ENCODE measurements at places on chromosomes 2 and 18. TPM values are rescaled to one million over a fixed set of nuclear protein-coding genes. Genes with fewer than 3 reads are reported as not detected.

DNA sequence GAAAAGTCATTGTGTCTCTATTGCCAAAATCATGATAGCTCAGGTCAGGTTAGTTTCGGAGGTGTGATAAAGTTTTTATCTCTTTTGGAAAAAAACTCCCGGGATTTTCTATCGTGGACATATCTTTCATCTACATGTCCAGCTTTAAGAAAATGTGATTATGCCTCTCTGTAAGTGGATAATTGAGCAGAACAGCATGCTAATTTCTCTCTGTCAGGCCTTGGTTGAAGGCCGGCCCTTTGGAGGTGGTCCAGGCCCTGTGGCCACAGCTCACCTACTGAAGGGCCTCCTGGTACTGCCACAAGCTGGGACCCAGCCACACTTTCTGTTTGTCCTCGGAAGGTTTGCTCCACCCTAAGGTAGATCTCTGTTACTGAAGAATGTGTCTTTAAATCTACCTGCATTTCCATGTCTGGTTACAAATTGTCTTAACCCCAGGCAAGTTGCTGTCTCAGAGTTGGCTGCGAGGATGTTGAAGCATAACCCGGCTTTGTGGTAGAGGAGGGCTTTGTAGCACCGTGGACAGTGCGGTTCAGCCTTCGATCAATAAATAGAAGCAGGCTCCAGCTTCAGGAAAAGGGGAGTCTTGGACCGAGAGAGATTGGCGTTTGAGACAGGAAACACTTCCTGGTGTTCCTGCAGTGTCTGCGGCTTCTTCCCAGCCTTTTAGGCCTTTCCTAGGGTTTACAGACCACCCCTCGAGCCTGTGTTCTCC lies 25.5 kb downstream of the TCF7L1 start:
- DNase-seq, result no peak

DNA sequence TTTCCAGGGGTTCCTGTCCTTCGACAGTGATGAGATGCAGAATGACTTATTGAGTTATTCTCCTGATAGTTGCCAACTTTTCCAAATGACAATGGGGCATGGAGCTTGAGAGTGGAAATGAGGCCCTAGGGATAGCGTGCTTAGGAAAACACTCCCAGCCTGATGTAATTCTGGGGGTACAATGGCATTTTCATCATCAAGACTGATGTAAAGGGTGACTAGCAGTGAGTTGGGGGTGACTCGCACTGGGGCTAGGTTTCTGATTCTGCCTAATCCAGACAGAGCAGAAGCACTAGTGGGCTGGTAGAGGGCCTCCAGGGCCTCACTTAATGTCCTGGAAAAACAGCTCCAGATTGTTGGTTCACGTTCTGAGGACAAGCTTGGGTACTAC lies 34.0 kb upstream of the IL37 start:
- no peak for DNase-seq

Gene RGPD3
- total RNA-seq, result 0.26 TPM

GRCh38 chr18:67218556-67218955 lies 298.0 kb downstream of the DSEL start:
- no peak for DNase-seq

Gene CYS1
- total RNA-seq, result 2.5 TPM

GRCh38 chr18:76819411-76820136 lies 2.8 kb upstream of the ZNF236 start:
- no peak for DNase-seq

Gene RBM44
- total RNA-seq, result 1.5 TPM

- DNase-seq, result no peak
Measured at GRCh38 chr2:72678024-72678423, 147.8 kb downstream of the EXOC6B start.

DNA sequence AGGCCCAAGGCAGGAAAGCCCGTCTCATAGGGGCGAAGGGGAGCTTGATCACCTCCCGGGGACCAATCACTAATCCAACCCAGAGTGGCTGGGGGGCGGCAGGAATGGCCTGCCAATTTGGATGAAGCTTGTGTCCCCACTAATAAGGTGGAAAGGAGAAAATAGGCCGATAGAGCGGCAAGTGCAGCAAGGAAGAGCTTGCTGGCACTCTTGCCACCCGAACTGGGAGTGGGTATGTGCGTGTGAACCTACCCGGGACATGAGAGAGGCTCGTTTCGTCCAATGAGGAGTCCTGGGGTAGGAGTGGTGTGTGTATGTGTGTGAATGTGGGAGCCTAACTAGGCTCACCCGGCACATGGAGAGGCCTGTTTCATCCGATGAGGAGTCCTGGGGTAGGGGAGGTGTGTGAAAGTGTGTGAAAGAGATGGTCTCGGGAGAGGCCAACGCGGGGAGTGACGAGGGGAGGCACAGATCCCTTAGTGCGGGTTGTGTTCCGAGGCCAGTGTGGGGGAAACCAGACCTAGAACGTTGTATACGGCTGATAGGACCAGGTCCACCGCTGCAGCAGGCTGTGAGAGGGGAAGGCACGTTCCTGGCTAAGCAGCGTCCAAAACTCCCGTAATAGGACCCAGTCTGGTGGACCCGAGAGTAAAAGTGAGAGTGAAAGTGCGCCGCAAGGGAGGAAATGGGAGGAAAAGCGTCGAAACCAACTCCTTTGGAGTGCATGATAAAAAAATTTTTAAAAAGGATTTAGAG lies 47.1 kb upstream of the SELENOI start:
- DNase-seq, result no peak

Gene CPLX4
- total RNA-seq, result 0.31 TPM

Gene SLC4A3
- total RNA-seq, result 1.1 TPM

DNA sequence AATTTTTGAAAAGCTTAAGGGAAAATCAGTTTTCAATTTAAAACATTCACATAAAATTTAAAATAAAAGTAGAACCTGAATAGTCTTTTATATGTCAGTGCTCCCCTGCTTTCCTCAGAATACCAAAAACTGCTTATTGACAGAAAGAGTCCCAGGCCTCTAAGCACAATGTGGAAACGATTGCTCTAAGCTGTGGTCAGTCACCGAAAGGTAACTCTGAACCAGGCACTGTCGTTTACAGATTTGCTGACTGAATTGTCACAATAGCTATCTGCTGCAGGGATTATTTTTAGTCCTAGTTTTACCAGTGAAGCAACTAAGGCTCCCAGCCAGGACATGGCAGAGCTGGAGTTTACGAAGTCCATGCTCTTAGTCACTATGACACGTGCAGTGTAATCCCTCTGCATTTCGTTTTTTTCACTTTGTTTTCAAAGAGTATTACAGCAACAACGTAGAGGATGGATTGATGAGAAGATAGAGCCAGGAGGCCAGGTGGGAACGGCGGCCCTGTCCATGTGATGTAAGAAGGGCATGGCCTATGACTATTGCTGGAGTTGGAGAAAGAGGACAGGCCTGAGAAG lies 28.1 kb upstream of the TMEM247 start:
- no peak for DNase-seq

Gene ALPI
- not detected for total RNA-seq

Gene CPO
- total RNA-seq, result not detected

Gene NEUROD1
- not detected for total RNA-seq

DNA sequence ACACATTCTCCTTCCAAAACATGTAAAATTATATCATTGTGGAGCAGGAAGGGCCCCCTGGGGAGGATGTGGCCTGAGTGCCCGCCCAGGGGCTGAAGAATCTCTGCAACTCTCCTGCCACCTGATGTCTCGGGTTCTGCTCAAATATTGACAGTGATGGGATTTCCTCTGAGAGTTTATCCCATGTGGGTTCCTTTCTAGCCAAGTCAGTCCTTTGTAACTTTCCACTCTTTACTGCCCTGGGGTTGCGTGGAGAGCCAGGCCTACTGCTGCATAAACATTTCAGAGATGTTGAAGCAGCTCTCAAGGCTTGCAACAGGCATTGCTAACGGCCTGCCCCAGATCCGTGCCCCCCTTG lies 4.0 kb upstream of the RAB17 start:
- DNase-seq, result no peak

Gene SERPINB4
- total RNA-seq, result 24.4 TPM

DNA sequence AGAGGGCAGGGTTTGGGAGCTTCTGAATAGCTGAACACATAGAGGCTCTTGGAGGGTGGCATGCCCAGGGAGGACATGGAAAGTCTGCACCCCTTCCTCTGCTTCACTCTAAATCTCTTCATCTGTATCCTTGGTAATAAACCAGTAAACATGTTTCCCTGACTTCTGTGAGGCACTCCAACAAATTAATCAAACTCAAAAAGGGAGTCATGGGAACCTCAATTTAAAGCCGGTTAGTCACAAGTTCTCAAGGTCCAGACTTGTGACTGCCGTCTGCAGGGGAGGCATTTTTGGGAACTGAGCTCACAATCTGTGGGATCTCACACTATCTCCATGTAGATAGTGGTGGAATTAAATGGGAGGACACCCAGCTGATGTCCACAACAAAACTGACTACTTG lies 33.1 kb upstream of the STON1 start:
- DNase-seq, result no peak

DNA sequence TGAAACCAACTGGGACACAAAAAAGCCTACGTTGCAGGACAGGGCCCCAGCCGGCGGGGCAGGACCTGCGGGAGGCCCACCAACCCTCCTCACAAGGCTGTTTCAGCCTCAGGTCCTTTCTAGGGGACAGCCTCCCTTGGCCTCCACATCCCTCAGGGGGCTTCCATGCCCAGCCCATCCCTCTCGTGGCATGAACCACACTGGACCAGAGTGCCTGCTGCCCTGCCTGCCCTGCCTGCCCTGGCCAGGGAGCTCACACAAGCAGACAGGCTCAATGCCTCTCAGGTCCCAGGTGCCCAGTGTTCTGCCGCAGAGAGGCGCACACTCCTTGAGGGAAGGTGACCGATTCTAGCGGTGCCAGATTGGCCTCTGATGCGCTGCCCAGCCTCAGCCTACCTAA lies 57.4 kb downstream of the HDAC4 start:
- DNase-seq, result no peak

Gene PELI1
- 23.7 TPM for total RNA-seq

DNA sequence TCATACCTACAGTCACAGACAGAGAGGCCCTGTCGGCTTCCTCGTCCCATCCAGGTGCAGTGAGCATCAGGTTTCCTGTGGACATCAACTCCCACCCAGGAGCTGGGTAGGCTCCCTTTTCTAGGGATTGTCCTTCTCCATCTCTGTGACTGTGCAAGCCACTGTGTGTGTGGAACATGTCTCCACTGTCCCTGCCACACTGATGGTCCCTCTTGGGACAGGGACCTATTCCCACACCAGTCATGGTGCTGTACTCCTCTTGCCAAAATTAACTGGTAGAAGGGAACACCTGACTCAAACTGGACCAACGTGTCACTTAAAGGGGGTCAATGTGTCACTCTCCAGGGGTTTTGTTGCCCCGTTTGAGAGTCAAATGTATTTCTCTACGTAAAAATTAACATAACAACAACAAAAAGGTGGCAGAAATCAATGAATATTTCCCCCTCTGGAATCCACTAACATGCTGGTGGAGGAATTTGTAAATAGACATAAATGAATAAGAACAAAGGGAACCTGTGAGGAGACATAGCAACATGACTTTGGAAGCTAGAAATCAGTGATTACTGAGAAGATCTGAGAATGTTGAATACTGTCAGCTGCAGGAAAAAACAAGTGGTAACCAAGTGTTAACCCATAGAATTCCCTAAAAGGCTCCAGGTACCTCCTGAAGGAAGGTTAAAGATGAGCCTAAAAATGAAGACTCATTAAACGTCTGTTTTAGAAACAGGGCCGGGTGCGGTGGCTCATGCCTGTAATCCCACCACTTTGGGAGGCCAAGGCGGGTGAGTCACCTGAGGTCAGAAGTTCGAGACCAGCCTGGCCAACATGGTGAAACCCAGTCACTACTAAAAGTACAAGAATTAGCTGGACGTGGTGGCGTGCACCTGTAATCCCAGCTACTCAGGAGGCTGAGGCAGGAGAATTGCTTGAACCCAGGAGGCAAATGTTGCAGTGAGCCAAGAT lies 40.4 kb downstream of the SH2D6 start:
- DNase-seq, result no peak

Gene ASB18
- total RNA-seq, result not detected

GRCh38 chr2:64837925-64838641 lies 151.1 kb upstream of the SLC1A4 start:
- DNase-seq, result no peak

GRCh38 chr2:129903586-129904425 lies 75.7 kb upstream of the RAB6C start:
- DNase-seq, result no peak

Gene NTSR2
- total RNA-seq, result not detected

DNA sequence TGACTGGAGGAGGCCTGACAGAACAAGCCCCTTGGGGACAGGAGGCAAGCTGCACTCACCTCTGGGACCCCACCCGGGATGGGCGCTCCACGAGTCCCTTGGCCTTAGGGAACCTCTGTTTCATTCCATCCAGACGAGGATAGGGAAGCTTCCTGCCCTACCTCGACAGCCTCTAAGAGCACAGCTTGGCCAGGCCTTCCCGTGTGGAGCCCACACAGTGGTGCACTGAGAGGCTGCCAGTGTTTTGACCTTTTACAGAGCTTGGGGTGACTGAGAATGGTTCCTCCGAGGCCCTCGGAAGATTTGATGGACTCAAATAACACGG lies 91.4 kb upstream of the SMAD7 start:
- no peak for DNase-seq

DNA sequence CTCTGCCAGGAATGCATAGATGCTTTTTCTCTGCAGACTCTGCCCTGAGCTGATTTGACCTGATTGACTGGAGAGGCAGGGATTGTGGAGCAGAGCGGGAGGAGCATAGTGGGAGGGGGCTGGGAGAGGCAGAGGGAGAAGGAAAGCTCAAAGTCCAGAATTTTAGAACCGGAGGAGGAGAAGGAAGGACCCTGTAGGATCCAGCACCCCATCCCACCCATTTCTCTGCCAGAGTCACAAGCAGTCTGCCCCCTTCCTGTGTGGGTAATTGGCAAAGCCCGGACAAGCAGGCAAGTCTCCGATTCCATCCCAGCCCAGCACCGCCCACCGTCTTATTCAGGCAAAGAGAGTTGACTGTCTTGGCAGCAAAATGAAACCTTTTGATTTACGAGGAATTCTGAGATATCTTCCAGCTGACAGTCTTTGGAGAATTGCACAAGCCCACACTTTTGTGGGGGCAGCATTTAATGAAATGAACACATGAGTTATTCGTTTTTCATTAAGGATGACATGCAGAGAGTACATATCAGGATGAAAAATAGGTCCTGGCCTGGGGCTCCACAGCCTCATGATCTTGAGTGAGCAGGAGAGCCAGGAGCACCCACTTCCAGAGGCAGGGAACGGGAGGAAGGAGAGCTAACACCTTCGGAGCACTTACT lies 103.1 kb downstream of the MCFD2 start:
- DNase-seq, result no peak

- no peak for DNase-seq
Measured at GRCh38 chr18:6751222-6751621, 21.7 kb downstream of the ARHGAP28 start.

GRCh38 chr2:108571286-108571685 lies 37.0 kb downstream of the LIMS1 start:
- DNase-seq, result no peak

Gene TMEM178A
- total RNA-seq, result 0.29 TPM

Gene NCKAP5
- 6.9 TPM for total RNA-seq

GRCh38 chr2:220821683-220822082 lies 750.4 kb downstream of the EPHA4 start:
- no peak for DNase-seq

Gene CYP27A1
- total RNA-seq, result 1.7 TPM

All from esophagus squamous epithelium (tissue), 5 donors.